Left renal pelvis (tissue), 4 donors: ENCODE measurements at places on chromosomes 3 and 15. TPM values are rescaled to one million over a fixed set of nuclear protein-coding genes. Genes with fewer than 3 reads are reported as not detected.

GRCh38 chr3:178680489-178680888, 144.3 kb downstream of the KCNMB2 start:
- DNase-seq, result no peak

GRCh38 chr3:45547764-45548680, 46.5 kb upstream of the LIMD1 start:
- no peak for DNase-seq

The TMC3 gene
- 0.18 TPM for polyA plus RNA-seq

The ECE2 gene
- not detected for polyA plus RNA-seq
